Stimulated activated CD8-positive, alpha-beta memory T cell treated with anti-CD3 and anti-CD28 coated beads, Interleukin-15, amount 100 ng/mL, for 1 hour (primary cell): ENCODE measurements at places on chromosomes 1 and 21.

- no peak for DNase-seq
These were observed at the start of gene ITPKB for GRCh38 chr1:226738995-226739695. ITPKB (minus strand) TSS chr1:226739282; CDS start chr1:226737458, 1,824 bp downstream.

DNA sequence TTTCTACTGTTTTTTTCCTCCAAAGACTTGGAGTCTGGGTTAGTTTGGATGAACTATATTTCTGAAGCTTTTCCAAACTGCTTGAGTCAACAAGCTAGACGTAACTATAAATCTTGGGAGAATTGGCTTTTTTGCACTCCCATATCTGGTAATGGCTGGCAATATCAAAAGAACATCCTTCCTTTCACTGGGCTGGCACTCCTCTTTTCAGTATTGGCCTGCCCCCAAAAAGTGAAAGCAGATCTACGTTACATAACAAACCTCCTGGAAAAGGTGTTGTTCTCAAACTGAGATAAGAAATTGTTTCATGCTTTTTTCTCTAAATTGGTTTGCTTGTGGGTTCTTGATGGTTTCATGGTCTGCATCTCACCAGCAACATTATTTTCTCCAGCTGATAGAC lies 499.3 kb downstream of the NEGR1 start:
- no peak for DNase-seq

GRCh38 chr21:29829564-29830275 lies 110.1 kb downstream of the GRIK1 start:
- no peak for DNase-seq

DNA sequence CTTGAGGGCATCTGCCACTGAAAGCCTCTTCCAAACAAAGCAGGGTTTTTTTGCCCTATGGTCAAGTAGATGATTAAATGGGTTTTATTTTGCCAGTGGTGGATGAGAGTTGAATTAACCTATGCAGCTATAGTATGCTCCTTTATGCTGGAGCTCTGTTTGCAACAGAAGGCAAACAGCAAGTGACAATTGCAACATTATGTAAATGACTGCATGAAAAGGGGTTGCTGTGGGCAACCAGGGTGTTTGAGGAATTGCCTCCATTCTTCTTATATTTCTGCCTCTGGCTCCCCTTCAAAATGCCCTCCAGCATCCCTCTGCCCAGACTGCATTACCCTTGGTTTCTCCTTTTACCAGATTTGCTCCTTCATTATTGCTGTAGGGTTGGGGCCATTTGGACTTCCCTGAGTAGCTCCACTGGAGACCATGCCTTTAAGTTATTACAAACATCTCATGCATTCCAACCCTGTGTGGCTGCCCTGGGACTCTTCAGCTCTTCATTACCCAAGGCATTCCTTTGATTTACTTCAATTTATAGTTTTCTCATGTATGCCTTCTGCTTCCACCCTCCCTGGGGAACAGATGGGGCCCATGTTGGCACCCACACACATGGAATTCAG lies 398.4 kb downstream of the PRDM2 start:
- no peak for DNase-seq

- no peak for DNase-seq
These were observed 216.2 kb downstream of the SDCCAG8 start for GRCh38 chr1:243471754-243472745.

DNA sequence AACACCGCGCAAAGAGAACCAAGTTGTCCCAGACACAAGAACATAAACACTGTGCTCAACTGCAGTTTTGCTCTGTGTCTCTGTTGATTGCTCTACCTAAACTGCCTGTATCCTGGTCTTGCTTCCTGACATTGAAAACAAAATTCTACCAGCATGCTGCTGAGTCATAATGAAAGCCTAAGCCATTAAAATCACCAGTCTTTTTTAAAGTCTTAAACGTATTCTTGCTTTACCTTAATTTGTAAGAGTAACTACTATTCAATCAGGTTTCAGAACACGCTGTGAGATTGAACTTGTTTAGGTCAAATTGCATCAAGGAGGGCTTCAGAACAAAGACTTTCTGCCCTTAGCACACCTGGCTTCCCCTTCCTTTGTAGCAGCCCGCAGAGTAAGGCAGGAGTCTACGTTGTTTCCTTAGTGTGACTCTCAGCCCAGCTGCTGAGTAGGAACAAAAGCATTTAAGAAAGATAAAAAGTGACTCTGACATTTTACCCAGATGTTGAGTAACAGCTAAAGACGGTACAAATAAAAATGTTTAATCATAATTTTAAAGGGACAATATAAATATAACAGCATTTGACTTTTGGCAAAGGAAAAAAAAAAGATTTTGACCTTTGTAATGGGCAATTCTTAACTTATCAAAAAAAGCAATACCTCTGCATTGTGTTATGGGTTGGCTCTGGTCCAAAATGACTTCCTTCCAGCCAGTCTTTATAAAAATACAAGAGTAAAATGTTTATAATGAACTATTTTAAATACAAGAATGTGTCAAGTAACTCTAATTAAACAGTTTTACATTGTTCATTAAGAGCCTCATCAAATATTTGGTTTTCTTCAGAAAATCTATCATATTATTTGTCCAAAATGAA lies 186.9 kb upstream of the ADGRL4 start:
- no peak for DNase-seq

DNA sequence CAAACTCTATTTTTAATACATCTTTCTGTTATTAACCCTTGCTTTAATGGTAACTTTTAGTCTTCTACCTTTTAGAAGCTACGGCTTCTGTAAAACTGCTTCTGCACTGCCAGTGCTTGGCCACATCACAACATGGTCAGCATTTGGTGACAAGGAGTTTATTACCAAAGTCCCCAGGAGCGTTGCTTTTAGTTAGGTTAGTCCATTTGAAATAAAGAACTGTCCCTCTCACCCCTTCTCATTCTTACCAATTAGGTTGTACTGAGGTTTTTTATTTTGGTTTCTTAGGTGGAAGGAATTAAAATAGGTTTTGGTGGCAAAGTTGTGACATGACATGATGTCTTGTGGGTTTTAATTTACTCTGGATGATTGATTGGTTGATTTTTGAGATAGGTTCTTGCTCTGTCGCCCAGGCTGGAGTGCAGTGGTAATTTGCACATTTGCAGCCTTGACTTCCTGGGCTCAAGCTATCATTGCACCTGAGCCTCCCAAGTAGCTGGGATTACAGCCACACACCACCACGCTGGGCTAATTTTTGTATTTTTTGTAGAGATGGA lies 39.2 kb downstream of the SPEN start:
- no peak for DNase-seq

DNA sequence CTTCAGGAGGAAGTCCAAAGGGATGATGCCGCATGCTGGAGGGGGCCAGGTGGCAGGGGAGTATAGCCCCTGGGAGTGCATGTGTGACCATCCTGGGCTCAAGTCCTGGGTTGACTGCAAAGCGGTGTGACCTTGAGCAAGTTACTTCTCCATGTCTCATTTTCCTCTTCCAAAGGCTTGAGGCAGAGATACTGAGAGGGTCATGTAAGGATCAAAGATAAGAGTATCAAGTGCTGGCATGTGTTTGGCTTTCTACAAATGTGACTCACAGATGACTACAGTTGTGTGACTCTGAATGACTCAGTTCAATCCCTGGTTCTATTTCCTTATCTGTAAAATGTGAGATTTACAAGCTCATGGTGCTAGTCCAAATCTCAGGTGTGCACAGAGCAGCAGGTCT lies 26.1 kb downstream of the PROK1 start:
- no peak for DNase-seq

DNA sequence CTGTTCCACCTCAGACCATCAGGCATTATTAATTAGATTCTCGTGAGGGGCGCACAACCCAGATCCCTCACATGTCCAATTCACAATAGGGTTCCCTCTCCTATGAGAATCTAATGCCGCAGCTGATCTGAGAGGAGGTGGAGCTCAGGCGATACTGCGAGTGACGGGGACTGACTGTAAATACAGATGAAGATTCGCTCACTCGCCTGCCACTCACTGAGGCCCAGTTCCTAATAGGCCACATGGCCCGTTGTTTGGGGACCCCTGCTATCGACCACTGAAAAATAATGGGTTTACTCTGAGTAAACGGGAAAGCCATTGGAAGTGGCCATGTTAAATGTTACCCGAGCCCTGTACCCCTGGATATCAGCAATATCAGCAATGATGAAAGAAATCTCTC lies 65.9 kb downstream of the GRIK1 start:
- DNase-seq = no peak

DNA sequence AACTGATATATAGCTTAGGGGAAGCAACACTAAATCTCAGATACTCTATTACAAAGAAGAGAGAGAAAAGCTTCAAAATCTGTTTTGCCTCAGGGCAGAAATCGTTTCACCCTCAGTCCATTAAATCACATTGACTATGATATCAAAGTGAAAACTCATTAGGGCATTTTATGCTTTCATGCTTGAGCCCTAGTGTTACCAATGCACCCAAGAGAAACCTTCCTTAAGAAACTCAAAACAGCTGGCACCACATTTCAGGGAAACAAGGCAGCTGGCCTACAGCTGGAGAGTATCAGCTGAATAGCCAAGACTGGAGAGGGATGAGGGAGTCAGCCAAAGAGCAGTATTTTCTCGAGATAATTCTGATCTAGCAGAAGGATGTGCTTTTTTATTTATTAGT lies 14.9 kb downstream of the COLGALT2 start:
- no peak for DNase-seq

GRCh38 chr1:7257225-7257624 lies 472.0 kb downstream of the CAMTA1 start:
- DNase-seq = no peak

GRCh38 chr1:181768930-181769280 lies 285.6 kb downstream of the CACNA1E start:
- DNase-seq = no peak

GRCh38 chr1:224235813-224236493 lies 52.9 kb downstream of the DEGS1 start:
- no peak for DNase-seq

DNA sequence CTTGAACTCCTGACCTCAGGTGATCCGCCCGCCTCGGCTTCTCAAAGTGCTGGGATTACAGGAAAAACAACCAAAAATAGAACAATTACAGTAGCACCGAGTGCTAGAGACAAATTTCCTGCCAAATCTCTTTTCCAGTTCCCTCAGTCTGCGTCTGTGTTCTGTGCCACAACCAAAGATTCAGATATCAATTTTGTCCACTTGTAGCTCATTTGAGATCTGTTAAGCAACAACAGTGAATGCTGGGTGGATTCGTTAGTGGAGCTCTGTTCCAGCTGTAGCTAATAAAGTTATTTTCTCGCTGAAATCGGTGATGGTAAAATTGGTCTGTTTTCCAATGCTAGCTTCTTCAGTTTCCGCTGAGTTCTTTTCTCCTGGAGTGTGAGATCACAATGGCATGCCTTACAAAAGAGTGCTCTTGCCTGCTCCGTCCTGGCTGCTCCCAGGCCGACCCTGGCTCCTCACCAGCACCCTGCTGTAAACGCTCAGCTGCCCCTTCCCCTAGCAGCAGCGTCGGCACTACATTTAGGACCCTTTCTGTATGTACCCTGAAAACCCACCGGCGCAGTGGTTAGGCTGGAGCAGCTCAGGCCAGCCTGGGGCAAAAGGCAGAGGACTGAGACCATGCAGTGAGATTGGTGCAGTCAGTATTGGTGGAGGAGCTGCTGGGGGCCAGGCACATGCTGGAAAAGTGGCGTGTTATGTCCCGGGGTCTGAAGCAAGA lies 395.4 kb downstream of the KIF26B start:
- DNase-seq = no peak

DNA sequence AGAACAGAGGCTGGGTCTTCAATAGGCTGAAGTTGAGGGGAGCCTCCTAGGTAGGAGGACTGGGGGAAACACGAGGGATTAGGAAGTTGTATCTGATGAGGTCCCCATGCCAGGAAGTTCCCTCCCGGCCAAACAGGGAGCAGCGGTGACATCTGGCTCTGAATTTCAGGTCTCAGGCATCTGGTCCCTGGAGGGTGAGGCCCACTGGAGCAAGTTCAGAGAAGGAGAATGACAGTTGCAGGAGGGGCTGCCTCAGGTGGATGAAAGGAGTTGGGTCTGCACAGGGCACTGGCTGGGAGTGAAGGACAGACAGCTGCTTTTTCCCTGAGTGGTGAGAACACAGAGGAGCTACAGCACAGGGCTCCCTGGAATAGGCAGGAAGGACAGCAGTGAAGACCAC lies 9.1 kb downstream of the TMEM9 start:
- DNase-seq = no peak

DNA sequence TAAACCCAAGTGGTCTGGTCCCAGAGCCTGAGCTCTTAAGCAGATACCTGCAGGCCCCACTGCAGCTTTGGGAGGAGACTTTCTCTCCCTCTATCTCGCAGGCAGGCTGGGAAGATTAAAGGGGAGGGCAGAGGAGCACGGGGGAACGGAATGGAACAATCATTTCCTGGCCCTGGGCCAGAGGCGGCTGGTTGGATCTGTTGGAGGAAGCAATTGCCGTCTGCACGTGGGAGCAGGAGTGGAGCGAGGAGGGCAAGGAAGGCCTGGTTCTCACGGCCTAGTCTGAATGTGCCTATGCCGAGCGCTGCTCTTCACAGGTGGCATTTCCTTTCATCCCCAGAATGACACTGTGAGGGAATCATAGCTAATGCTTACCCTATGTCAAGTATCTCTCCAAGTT lies 23.7 kb downstream of the NKAIN1 start:
- DNase-seq = no peak

DNA sequence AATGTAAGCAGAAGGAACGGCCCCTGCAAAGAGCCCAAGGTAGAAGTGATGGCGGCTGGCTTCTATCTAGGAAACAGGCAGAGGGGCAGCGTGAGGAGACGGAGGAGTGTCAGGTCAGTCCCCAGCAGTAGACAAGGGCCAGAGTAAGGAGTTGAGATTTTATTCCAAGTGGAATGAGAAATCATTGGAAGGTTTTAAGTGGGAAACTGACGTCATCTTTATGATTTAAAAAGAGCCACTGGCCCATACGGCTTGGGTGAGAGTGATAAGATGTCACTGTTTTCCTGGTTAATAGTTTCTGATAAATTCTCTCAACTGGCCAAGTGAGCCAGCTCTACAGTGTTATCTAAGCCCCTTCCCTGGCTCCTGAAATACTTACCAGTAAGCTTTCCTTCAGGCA lies 103.2 kb upstream of the CAMK1G start:
- DNase-seq = no peak

- DNase-seq = no peak
These were observed 20.9 kb upstream of the PLEKHG5 start for GRCh38 chr1:6512245-6512907.

DNA sequence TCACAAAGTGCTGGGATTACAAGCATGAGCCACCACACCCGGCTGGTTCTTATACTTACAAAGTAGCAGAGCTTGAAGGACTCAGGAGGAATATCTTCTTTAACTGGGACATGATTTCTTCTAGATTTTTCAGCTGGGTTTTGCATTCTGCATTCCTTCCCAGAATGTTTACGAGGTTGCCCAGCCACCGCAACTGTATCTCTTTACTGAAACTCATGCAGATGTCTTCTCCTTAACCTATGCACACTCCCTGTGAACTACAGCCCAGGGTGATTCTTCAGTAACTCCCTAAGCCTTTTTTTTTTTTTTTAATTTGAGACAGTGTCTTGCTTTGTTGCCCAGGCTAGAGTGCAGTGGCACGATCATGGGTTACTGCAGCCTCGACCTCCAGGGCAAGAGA lies 8.7 kb upstream of the DOP1B start:
- DNase-seq = no peak

GRCh38 chr1:203476216-203476814 lies 709 bp downstream of the PRELP start:
- DNase-seq = no peak
